GM12865 (cell line): ENCODE measurements at places on chromosomes 12 and 14.

- no peak for DNase-seq
Observed at GRCh38 chr12:95805864-95806671, 15.5 kb upstream of the NTN4 start.

DNA sequence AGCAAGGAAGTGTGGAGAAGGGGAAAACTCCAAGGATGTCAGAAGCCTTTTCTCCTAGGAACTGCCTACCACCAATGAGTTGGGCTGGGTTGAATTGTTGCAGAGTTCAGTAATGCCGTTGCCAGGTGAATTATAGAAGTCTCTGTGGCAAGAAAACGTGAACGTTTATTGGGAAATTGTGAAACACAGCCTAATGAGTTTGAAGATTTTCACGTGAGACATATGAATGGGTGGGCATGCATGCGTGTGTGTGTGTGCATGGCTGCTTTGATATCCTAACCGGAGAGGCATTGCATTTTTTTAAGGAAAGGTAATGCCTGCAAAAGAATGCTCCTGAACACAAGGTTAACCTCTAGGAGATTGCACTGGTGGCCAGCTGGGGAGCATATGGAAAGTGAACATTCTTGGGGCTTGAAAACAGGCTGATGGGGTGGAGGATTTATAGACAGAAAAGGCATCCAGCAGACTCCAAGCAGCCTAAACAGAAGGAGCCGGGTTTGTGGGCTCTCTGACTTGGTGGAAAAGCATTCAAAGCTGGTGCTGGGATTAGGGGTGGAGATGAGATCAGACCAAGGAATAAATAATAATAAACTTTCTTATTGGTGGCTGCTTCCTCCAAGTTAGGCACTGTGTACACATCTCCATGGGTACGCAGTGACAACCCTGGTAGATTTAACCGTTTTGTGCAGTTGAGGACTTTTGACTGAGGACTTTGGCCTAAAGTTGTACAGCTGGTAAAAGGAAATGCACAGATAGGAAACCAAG is 67.8 kb downstream of the NTF3 start:
- no peak for DNase-seq

DNA sequence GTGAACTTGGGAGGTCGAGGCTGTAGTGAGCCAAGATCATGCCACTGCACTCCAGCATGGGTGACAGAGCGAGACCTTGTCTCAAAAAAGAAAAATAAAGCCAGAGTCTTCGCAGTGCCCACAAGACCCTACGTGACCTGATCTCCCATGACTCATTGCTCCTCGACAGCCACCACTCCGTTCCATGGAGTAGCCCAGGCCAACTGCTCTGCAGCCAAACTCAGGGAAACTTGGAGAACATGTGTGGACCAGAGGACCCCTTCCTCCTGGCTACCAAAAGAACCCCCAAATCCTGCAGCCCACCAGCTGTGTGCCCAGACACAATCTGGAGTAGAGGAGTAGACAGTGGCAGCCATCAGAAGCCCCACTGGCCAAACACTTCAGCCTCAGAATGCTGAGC is 32.1 kb upstream of the PPP2R5C start:
- DNase-seq, result no peak

GRCh38 chr12:65420941-65421340 is 142.5 kb downstream of the MSRB3 start:
- no peak for DNase-seq

GRCh38 chr14:96272777-96273473 is 16.9 kb downstream of the BDKRB1 start:
- DNase-seq, result no peak

DNA sequence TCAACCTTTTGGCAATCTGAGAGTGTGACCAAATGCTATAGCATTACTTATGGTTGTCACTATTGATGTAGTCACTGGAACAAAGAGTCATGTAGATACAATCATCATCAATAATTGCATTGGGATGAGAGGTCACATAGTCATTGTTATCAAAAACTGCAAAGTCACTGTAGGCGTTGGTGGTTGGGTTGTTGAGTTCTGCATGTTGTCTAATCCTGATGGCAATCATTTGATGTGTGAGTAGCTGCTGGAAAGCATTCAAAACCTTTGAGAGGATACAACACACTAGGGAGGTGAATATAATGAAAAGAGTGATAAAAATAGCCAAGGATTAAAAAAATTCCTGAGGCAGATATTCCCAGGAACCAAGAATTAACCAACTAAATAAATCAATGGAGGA is 214.7 kb upstream of the SYT10 start:
- no peak for DNase-seq

DNA sequence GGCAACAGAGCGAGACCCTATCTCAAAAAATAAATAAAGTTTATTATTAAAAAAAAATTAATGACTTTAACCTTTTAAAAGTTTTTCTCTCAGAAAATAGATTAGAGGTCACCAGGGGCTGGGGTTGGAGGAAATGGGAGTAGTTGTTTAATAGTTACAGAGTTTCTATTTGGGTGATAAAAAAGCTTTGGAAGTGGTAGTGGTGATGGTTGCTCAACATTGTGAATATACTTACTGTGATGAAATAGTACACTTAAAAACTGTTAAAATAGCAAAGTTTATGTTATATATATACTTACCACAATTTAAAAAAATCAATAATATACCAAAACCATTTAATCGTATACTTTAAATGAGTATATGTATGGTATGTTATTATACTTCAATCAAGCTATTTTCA is 59.6 kb downstream of the ARL6IP4 start:
- no peak for DNase-seq

GRCh38 chr12:62653304-62653703 is 186.7 kb downstream of the MON2 start:
- no peak for DNase-seq

GRCh38 chr12:115137812-115138521 is 454.0 kb upstream of the TBX3 start:
- no peak for DNase-seq

DNA sequence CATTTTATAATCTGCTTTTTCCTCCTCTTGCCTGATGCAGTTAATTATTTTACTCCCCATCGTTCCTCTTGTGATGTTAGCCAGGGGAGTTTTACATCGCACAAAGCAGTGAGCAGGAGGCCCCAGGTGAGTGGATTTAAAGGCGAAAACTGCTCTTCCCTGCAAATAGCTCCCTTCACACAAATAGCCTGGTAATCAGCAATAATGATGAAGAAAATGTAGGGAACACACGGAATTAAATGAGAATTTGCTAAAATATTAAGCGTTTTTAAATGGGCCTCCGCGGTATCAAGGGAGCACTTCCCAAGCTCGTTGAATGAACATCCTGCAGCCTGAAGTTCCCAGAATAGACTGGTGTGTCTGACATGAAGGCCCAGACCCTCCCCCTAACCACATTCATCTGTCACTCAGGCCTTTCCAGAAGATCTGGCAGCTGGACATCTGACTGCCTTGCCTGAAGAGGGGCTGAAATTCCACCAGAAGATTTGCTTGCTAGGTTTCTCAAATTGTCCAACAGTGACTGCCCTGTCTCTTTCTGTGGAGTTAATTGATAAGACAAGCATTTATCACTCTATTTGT is 127.2 kb downstream of the CCDC60 start:
- no peak for DNase-seq

DNA sequence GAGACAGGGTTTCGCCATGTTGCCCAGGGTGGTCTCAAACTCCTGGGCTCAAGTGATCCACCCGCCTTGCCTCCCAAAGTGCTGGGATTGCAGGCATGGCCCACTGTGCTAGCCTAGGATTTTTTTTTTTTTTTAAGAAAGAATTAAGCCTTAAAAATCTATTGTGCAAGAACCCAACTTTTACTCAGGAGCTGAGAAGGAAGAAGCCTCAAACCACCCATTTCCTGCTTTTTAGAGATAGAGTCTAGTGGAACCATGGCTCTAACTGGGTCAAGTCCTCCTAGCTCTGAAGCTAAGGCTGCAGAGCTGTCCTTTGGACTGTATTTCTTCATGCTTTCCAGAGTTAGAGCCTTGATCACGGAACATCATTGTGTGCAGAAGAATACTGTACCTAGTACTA is 1.3 kb upstream of the TSFM start:
- DNase-seq, result no peak

DNA sequence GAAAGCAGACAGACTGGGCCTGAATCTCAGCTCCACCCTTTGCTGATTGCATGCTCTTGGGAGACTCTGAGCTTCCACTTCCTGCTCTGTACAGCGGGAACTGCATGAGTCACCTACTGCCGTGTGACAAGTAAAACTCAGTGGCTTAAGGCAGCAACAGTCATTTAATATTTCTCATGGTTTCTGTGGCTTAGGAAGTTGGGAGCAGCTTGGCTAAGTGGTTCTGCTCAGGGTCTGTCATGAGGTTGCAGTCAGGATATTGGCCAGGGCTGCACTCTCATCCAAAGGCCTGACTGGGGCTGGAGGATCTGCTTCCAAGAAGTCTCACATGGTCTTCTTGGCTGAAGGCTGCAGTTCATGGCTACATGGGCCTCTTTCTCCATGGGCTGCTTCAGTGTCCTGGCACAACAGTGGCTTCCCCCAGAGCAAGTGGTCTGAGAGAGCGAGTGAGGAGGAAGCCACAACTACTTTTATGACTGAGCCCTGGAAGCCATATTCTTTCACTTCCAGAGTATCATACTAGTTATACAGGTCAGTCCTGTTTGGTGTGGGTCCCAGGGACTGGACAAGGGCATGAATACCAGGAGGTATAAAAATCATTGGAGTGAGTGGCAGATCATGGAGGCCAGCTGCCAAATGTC is 49.7 kb downstream of the FAM222A start:
- DNase-seq, result peak; percentile 35

DNA sequence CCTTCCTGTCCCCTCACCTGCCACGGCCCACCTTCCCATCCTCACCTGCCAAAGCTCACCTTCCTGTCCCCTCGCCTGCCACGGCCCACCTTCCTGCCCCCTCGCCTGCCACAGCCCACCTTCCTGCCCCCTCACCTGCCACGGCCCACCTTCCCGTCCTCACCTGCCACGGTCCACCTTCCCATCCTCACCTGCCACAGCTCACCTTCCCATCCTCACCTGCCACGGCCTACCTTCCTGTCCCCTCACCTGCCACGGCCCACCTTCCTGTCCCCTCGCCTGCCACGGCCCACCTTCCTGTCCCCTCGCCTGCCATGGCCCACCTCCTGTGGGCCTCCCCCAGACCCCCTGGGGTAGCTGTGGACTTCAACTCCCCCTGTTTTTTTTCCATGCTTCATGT is 48.8 kb upstream of the GPR68 start:
- DNase-seq, result peak; percentile 29

GRCh38 chr14:89447182-89447944 is 30.3 kb upstream of the FOXN3 start:
- DNase-seq, result no peak

- no peak for DNase-seq
Observed at GRCh38 chr12:48486261-48486660, 4.0 kb downstream of the C12orf54 start.

DNA sequence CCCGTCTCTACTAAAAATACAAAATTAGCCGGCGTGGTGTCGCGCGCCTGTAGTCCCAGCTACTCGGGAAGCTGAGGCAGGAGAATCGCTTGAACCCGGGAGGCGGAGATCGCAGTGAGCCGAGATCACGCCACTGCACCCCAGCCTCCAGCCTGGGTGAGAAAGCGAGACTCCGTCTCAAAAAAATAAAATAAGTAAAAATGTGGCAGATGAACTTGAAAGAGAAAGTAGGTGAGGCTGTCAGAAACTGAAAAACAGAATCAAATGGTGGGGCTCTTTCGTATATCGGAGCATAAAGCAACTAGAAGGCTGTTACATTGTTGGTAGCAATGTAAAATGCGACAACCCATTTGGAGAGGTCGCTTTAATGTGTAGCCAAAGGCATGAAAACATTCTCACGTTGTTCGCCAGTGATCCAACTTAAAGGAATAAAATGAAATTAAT is 767 bp upstream of the CCNT1 start:
- DNase-seq, result peak; percentile 61

DNA sequence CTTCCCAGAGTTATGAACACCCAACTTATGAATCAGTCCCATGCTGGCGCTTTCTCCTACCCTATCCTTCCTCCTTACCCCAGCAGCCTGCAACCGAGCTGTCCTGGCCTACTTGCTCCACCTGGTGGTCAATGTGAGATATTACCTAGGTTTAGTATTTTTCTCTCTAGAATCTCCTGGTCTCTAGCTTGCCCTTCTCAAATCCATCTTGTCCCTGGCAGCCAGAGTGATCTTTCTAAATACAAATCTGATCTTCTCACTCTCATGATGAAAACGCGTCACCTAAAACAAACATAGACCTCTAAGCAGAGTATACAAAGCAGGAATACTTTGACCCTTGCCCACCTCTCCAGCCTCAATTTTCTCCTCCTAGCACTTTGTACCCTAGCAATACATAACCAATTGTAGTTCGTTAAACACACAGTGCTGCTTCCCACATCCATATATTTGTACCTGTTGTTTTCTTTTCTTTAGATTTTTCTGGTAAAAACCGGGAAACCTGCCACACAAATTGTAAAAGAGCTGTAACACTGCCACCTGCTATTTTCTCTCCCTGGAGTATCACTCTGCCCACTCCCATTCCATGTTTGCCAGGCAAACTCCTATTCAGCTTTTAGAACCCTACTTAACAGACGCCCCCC is 20.0 kb upstream of the TCP11L2 start:
- peak; percentile 70 for DNase-seq
